HTR-8/SVneo (cell line): ENCODE measurements at places on chromosomes 5 and 9.

- DNase-seq, result peak; percentile 39
Observed at GRCh38 chr9:36102742-36103495, 33.6 kb upstream of the GLIPR2 start.

GRCh38 chr5:59709846-59710245, 183.7 kb downstream of the PDE4D start:
- DNase-seq, result no peak

DNA sequence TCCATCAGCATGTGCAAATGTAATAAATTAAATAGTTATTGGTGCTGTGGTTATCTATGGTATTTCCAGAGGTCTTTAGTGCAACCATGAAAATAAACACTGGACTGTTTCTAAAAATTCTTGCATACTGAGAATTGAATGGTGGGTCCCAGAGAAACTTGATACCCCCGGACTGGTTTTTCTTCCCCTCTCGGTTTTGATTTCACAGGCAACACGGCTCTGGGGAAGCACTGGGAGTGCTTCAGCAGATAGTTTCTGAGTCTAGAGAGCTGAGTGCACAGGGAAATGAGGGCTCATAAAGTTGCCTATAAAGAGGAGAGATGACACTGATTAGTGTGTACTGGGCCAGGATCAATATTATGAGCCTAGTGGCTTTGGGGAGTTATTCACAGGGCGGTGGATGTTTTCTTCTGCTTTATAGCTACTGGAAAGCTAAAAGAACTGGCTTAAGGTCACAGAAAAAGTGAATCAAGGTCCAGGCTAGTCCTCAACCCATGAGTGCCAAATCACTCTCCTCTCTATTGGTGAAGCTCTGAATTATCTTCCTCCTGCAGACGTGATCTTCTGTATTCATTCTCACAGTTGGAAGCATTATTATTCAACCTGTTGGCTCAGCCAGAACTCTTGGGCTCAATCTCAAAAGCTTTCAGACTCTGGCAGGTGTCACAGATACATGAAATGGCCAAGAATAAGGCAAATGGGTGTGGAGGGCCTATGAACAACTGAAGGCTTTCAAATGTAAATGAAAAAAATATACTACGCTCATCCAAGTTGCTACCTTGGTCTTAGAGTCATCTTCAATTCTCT, 170.2 kb upstream of the HMHB1 start:
- peak; percentile 30 for DNase-seq

- no peak for DNase-seq
Observed at GRCh38 chr5:165057145-165057544, 1551.7 kb downstream of the MAT2B start.

- no peak for DNase-seq
Observed at GRCh38 chr9:128716581-128717254, 7.2 kb downstream of the ZDHHC12 start.

- peak; percentile 12 for DNase-seq
Observed at GRCh38 chr5:65050826-65051498, 282.2 kb downstream of the CWC27 start.

- no peak for DNase-seq
Observed at GRCh38 chr5:113031104-113031503, 54.5 kb downstream of the DCP2 start.

DNA sequence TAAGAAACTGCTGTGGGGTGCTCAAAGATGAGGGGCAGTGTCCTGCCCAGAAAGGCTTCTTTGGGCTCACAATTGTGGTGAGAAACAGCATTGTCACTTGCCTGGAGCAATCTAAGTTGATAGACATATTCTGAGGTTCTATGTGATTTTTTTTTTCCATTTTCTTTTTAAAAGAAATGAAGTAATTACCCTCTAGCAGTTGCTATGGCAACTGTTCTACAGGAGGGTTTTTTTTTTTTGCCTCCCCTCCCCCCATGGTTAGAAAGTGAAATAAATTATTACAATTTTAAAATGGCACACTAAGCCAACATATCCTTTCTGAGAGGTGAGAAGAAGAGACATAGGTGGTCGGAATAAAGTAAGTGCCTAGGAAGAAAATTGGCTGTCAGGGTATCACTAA, 127.0 kb downstream of the UNC13B start:
- DNase-seq, result no peak

DNA sequence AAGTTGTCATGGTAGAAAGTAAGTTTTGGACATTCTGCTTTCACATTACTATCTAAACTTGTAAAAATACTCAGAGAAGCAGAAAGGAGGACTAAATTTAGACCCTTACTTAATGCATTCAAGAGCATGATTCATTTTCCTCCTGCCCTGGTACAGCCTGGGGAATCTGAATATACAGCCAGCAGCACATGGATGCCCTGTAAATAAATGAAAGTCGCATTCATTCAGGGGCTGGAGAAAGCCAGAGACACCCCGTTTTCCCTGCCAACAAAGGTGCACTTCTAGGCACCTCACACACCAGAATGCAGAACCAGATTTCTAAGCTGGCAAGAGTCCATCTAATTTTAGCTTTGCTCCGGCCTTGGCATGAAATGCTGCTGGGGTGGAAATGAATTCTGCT, 172.7 kb upstream of the KLF9 start:
- DNase-seq, result no peak

DNA sequence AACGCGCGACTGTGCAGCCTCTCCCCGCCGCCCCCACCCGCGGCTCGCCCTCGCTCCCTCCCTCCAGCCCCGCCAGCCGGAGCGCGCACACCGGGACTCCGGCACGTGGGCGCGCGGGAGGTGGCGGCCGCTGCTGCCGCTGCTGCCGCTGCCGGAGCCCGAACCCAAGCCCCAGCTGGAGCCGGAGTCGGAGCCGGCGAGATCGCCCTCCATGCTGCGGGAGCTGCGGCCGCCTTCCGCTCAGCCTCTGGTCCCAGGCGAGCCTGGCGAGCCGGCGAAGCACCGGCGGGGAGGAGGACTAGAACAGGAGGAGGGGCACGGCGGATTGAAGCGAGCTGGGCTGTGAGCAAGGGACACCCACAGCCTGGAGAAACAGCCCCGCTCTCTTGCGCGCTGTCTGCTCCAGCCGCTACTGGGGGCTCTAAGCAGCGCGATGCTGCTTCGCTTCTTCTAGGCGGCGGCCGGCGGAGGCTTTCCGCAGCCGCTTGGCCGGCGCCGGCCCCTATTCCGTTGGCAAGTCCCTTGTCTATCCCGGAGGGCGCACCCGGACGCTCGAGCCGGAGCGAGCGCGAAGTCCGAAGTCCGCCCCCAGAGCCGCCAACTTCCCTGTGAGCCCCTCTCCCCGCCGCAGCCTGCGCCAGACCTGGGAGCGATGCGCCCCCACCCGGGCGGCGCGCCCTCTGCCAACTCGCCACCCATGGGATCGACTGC, 598.7 kb upstream of the SGCD start:
- no peak for DNase-seq

DNA sequence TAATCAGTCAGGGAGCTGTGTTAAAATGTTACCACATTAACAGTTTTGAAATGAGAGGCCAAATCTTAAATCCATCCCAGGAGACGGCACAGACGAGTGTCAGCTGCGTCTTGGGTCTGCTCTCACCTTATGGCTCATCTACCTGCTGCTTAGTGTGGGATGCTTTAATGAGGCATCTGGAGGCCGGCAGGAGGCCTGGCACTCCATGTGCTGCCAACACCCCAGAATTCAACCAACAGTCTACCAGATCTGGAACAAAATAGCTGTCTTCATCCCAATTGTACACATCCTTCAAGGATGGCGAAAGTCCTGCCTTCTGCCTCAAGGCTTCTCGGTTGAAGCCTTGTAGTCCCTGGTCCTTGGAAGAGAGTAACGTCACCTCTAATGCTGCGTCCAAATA, 12.0 kb downstream of the PRKACG start:
- no peak for DNase-seq

DNA sequence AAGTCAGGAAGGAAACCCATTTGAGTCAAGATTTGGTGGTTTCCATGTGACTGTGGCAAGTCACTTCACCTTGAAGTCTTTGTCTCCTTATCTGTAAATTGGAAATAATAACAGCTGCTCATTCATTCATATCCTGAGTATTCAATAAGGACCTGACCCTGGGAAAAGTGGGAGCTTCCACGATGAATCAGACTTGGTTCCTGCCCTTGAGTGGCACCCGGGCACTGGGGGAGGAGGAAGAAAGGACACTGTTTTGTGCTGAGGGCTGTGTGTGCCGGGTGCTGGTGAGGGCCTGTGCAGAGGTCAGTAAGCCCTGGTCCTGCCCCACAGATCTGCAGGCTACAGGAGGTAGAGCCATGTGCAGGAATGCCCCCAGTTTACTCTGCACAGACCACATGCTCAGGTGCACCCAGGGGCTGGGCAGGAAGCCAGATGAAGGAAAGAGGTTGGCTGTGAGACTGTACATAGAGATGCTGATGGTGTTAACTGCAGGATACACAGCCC, 6.8 kb downstream of the NDST1 start:
- no peak for DNase-seq

DNA sequence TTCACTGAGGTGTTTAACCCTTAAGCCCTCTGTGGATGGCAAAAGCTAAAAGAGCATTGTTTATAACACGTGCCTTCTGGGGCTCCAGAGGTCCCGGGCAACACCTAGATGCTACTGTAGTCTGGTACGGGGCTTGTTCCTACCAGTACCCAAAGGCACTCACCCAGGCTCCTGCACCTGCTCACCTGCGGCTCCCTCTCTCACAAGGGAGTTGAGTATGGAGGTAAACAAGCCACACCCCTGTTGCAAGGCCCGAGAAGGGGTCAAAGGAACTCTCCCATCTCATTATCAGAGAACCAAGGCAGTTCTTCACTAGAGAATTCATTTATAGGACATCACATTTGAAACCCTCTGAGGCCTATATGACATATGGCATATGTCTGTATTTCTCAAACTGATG, 53.4 kb upstream of the IL6ST start:
- no peak for DNase-seq

DNA sequence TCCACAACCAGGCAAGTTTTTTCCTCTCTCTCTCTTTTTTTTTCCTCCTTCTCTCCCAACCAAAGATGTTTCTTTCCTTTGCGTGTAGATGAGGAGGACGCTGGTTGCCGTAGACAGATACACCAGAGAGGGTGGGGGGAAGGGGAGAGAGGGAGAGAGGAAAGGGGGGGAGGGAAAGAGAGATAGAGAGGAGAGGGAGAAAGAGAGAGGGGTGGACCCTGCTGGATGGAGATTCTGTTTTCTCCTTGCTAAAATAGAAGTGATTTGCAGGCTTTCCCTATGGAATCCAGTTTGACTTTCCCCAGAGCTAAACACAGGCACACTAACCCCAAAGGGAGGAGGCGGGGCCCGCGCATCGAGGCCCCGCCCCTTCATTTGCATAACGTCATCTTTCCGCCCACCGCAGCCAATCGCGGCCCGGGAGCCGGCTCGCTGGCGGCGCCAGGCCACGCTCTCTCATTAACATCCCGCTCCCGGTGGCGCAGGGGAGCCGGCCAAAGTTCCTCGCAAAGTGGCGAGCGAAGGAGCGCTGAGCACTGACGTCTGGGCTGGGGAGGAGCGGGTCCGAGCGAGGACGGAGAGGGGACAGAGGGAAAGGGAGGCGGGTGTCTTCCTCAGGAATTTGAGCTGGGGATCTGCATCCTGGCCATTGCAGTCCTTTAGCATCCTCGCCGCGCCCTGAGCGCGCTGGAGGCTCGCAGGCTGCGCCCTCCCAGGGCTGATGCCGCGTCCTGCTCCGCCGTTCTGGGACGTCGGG, 487 bp upstream of the EBF1 start:
- peak; percentile 78 for DNase-seq

DNA sequence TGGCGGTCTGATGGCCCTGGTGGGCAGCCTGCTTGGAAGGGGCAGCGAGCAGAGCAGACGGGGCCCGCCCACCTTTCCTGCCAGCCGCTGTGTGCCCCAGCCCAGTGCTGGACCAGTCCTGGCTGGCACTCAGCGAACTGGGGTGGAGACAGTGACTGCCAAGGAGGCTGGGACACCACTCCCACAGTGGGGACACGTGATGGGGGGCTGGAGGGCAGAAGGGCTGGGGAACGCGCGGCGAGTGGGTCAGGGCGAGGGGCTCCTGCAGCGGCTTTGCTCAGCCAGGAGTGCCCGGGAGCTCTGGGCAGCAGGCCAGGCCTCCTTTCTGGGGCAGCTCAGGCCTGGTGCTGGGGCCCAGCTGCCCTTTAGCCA, 19.5 kb downstream of the NCS1 start:
- DNase-seq, result no peak

DNA sequence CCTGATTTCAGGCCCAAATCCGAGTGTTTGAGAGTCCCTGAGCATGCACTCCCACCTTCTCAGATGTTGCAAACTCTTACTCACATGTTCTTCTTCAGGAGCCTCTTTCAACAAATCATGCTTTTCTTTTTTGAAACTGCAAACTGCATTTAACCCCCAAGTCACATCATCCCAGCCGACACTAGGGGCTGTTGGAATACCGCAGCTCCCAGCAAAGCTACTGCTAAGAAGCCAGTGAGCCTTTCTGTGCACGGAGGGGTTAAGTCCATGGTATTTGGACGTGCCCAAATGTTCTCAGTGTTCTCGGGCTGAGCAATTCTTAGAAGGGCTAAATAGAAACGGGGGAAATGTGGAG, 282.9 kb downstream of the NFIB start:
- no peak for DNase-seq

GRCh38 chr9:137313956-137314560, 12.0 kb upstream of the NRARP start:
- DNase-seq, result no peak

DNA sequence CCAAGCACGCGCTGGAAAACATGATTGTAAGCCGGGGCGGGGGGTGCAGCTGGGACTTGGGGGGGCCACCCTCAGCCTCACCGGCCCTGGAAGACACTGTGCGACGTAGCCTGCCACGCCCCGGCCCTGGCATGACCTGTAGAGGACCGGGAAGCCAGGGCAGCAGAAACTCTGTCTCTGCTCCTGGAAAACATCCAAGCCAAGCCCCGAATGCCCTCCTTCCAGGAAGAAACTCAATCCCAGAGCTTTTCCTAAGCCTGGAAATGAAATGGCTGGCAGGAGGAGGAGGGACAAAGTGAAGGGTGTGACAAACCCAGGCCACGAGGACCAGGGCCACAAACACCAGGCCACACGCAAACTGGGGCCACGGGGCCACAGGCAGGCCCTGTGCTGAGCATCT, 55.4 kb downstream of the KCNT1 start:
- no peak for DNase-seq

GRCh38 chr5:143271431-143271830, 132.1 kb downstream of the NR3C1 start:
- DNase-seq, result no peak

- DNase-seq, result no peak
Observed at GRCh38 chr5:132424167-132424880, 54.8 kb downstream of the SLC22A5 start.

GRCh38 chr5:178777520-178777919, 47.1 kb upstream of the ZNF354A start:
- DNase-seq, result no peak

GRCh38 chr9:73896061-73896460, 601.1 kb upstream of the RORB start:
- no peak for DNase-seq

DNA sequence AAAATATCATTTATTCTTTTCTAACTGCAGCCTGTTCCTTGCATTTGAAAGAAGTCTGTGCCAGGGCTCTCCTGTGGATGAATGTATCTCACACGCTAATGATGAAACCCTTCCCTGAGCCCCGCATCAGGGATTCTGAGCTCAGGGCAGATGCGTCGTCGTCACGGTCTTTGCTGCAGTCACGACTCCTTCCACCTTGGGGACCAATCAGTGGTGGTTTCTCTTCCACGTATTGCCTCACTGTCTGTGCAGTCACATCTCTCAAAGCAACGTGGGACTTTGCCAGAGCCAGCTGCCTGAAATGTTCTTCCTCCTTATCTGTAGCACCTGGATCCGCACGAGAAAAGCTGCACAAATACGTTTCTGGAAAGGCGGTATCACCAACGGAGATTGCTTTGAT, 13.9 kb upstream of the UBE2QL1 start:
- DNase-seq, result no peak
